Mesenteric fat pad (tissue), 1 donor: ENCODE measurements at places on chromosomes 2 and 18. TPM values are rescaled to one million over a fixed set of nuclear protein-coding genes. Genes with fewer than 3 reads are reported as not detected.

The VIT gene
- 5.0 TPM for total RNA-seq

The ZNF385B gene
- 0.39 TPM for total RNA-seq

The CCDC102B gene
- 10.7 TPM for total RNA-seq

The GALR1 gene
- 0.03 TPM for total RNA-seq

The SCG2 gene
- total RNA-seq: 0.19 TPM

The TMEM18 gene
- 19.8 TPM for total RNA-seq
